Smooth muscle cell of the umbilical artery (primary cell): ENCODE measurements at places on chromosomes 16 and 17. TPM values are rescaled to one million over a fixed set of nuclear protein-coding genes. Genes with fewer than 3 reads are reported as not detected.

The PPM1D gene
- 11.0 and 11.9 TPM in 2 replicates for total RNA-seq

The CDRT15 gene
- not detected in 2 replicates for total RNA-seq

The TBC1D3E gene
- total RNA-seq: 0.59 TPM in 1 of 2 replicates, not detected in the other

The TBC1D28 gene
- not detected in 2 replicates for total RNA-seq

The ADAMTS18 gene
- total RNA-seq: under 0.01 TPM in 1 of 2 replicates, not detected in the other

The IQCK gene
- total RNA-seq: 7.6 and 9.2 TPM in 2 replicates

The RASL10B gene
- 7.4 and 8.1 TPM in 2 replicates for total RNA-seq

The TK1 gene
- 15.1 and 45.9 TPM in 2 replicates for total RNA-seq

The CHST5 gene
- 0.23 TPM in 1 of 2 replicates, not detected in the other for total RNA-seq

The CYB561 gene
- 11.4 and 27.9 TPM in 2 replicates for total RNA-seq

The PLD2 gene
- total RNA-seq: 10.1 and 20.7 TPM in 2 replicates

The GPR142 gene
- total RNA-seq: not detected in 2 replicates
